LHCN-M2 (cell line): ENCODE measurements at places on chromosomes 2 and 18.

DNA sequence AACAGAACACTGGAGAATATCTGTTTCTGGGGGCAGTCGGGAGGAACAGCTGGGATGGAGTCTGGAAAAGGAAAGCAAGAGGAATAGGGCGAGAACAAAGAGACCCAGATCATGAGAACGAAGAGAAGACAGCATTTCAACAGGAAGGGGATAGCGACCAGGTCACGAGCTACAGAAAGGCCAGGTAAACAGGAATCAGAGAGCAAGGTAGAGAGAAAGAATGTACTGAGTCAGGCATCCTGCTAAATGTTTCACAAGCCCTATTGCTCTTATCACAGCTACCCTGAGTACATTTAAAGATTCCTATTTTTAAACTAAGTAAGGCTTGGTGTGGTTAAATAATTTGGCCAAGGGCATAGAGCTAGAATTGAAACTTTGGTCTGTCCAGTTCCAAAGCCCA is 254.9 kb upstream of the RAB12 start:
- DNase-seq: no peak

DNA sequence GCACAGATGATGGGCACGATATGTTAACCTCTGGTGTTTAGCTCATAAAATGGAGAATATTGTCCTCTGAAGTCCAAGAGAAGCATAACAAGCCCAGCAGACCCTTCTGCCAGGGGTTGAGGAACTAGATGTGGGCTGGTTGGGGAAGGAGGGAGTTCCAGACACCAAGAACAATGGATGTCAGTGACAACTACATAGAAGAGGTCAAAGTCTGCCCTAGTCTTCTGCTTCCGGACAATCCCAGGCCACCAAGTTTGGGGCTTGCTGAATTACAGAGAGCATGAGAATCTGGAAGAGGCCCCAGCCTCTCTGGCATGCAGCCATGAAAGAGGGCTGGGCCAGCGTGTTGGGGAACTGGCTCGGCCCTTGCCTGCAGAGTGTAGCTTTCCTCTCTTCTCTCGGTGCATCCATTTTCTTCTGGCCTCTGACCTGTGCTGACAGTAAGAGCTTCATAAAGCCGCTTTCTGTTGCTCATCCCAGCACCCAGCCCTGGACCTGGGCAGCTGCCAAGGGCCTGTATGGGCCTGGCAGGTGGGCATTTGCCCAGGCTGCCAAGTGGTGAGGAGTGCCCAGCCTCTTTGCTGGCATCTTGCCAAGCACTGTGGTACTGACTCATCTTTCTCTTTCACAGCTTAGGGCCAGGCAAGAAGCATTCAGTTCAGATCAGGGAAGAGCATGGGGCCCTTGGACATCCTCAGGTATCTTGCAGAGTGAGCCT is 14.6 kb upstream of the LAPTM4A start:
- peak; percentile 98 for DNase-seq

DNA sequence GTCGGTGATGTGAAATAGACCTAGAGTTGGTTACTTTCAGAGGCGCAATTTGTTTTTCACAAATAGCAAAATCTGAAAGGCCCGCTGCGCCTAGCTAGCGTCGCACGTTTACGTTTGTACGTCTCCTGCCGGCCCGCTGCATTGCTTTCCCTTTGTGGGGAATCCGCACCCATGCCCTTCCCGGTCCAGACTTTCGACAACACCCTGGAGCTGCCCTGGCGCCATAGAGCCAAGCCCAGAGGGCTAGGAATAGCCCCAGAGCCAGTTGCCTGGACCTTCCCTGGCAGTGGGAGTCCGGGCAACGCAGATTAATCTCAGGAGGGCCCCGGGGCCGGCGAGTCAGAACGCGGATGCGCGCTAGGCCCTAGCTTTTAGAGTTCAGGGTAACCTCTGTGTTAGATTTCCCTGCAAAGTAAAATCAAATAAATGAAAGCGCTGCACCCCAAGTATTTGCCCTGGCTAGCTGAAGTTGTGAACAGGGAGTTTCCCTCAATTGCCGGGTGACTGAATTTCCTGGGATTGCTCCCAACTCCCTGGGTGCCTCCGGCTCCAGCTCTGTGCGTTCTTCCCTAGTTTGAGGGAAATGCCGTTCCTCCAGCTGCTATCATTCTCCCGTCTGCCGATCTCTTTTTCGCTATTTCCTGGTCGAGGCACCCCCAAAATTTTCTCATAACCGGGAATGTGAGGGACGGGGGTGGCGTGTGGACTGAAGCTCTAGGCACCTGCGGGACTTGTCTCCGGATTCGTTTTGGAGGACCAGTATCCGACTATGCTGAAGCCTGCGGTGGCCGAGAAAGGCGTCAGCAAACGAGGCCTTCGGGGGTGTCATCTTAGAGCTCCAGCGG is 1.2 kb upstream of the EN1 start:
- no peak for DNase-seq

GRCh38 chr18:35673682-35674081 is 92.1 kb downstream of the GALNT1 start:
- DNase-seq: no peak

GRCh38 chr2:96271995-96272394 is 6.0 kb downstream of the CIAO1 start:
- DNase-seq: no peak

DNA sequence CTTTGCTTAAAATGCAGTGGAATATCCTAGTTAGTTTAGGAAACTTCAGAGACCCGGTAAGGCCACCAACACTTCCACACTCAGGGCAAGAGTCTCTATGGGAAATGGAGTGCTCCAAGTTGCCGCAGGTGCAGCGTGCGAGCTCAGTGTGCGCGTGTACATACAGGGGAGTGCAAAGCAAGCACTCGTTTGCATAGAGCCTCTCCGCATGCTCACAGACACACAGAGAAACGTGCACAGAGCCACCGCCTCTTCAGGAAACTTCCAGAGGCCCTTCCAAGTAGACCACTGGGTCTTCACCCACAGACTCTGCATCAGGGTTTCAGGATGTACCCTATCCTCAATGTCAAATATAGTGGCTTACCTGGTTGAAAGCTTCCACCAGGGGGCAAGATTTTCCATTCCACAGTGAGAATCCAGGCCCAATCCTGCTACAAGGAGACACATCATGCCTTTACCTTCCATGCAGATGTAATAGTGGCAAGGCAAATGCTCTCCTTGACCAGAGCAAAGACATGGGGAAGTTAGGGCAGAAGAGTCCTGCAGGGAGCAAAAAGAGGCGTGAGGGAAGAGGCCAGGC is 513.0 kb upstream of the MYT1L start:
- DNase-seq: no peak

DNA sequence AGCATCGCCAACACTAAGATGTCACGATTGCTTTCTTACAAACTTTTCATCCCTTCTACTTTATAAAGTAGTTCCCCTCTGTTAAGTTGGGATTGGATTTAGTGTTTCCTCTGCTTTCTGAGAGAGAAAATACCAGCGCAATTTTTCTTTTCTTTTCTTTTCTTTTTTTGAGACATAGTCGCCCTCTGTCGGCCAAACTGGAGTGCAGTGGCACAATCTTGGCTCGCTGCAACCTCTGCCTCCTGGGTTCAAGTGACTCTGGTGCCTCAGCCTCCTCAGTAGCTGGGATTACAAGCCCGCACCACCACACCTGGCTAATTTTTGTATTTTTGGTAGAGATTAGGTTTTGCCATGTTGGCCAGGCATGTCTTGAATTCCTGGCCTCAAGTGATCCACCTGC is 9.0 kb downstream of the RELCH start:
- DNase-seq: no peak

- DNase-seq: peak; percentile 26
Measured at GRCh38 chr2:202113571-202114142, 40.6 kb downstream of the KIAA2012 start.

GRCh38 chr2:234950730-234951663 is 820 bp upstream of the SH3BP4 start:
- DNase-seq: peak; percentile 42

DNA sequence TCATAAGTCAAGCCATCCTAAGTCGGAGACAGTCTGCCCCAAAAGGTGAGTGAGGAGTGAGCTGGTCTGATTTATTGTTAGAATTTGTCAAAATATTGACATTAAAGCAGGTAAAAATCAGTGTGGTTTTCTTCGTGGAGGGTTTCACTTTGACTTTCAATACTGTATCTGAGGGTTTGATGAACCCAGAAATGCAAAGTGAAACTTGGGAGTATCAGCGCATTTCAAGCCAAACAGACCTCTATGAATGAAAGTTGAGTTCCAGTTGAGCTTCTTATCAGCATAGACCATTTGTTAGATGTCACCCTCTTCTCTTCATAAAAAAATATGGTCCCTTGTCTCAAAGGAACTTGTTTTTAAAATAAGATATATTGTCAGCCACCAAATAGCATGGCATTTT is 21.7 kb upstream of the CXCR4 start:
- no peak for DNase-seq

DNA sequence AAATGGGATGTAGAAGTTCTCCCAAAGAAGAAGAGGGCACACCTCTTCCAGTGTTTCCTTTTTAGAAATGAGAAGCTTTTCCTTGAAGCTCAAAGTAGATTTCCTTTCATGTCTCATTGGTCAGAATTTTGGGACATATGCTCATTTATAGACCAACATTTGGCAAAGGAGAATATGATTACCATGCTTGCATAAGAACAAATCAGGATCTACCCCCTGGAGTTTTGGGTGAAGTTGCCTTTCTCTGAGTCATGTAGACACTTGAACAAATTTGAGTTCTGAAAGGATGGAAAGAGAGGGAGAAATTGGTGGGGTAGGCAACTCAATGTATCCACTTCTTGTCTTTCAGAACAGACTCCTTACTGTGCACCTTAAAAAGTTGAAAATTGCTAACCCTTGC is 409.0 kb downstream of the SLC4A3 start:
- no peak for DNase-seq

DNA sequence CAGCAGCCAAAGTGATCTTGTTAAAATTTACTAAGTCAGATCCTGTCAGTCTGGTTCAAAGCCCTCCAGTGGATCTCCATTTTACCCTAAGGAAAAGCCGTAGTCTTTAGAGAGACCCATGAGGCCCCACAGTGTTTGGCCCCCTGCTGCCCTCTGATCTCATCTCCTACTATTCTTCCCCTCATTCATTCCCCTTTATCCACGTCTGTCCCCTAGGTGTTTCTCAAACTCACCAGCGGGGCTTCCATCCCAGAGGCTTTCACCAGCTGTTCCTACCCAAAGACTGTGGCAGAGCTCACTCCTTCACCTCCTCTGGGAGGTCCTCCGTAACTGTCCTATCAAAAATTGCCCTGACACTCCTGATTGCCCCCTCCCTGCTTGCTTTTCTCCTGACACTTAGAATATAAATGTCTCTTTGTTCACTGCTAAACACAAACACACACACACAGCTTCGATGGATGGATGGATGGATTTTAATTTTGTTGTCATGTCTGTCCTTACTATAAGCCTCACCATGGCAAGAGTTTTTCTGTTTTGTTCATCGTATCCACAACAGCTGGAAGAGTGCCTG is 26.1 kb downstream of the LIMS1 start:
- DNase-seq: no peak

GRCh38 chr2:134818321-134818720 is 20.1 kb upstream of the ACMSD start:
- no peak for DNase-seq

DNA sequence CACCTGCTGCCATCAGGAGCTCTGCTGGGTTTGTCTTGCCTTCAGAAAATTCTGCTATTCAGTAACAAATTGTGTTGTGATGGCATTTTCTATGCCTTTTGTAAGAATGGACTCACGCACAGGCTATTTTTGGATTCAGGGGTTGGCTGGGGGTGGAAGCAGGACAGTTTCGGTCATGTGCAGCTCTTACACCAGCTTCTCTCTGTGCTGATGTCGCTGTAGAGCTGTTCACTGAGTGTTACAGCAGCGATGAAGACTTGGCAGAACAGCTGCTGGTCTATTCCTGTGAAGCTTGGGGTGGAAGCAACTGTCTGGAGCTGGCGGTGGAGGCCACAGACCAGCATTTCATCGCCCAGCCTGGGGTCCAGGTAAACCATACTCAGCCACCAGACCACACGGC is 49.2 kb downstream of the TRPM8 start:
- peak; percentile 73 for DNase-seq

- no peak for DNase-seq
Measured at GRCh38 chr18:36610258-36610657, 218.5 kb downstream of the TPGS2 start.

- DNase-seq: no peak
Measured at GRCh38 chr2:9000442-9000841, 3.0 kb downstream of the MBOAT2 start.

- DNase-seq: no peak
Measured at GRCh38 chr2:86185517-86186212, 9.6 kb downstream of the IMMT start.

GRCh38 chr18:71352618-71353017 is 1063.8 kb downstream of the SOCS6 start:
- DNase-seq: no peak

DNA sequence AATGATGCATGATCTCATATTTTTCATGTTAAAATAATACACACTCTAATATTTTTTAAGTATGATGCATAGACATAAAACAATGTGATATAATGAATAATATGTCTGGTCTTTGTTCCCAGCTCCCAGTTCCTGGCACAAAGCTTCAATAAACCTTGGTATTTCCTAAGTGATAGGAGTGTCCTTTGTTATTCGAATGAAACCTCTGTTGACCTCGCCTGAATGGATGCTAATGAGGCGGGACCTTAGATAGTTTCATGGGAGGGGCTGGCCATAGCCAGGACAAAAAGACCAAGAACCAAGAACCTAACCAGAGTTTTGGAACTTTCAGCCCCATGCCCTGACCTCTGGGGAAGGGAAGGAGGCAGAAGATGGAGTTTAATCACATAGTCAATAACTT is 257.7 kb upstream of the COPS8 start:
- DNase-seq: no peak

DNA sequence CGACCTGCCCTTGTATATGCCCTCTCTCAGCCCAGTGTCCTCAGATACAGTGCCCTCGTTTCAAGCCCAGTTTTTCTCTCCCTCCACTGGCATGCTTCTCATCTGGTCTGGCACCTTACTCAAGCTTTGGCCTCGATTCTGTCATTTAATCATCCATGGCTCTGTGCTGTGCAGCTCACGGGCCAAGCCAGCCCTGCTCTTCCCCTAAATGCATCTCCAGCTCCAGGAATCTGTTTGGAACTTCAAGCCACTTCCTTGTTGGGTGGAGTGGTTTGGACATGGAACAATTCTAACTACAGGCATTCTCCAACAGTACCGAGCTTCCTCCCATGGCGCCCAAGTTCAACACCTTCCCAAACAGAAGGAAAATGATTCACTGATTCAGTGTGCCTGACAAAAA is 76.7 kb upstream of the ZNF397 start:
- no peak for DNase-seq

DNA sequence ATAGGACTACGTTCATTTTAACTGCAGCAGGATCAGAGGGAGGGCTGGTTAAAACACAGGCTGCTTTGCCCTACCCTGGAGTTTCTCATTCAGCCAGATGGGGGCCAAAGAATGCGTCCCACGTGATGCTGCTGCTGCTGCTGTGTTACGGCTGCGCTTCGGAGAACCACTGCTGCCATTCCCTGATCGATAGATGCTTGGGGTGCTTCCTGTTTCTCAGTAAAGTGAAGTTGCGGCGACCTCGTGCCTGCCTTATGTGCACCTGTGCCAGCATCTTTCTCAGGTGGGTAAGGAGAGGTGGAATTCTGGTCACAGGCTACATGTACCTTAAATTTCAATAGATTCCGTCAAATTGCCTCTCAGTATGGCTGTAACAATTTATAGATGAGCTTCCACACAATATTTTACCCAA is 24.7 kb upstream of the TOGARAM2 start:
- DNase-seq: peak; percentile 45
